ENCODE measurements at places on chromosomes 7 and 10.

GRCh38 chr7:31073326-31074119, 21.4 kb downstream of the ADCYAP1R1 start:
- DNase-seq, result no peak

DNA sequence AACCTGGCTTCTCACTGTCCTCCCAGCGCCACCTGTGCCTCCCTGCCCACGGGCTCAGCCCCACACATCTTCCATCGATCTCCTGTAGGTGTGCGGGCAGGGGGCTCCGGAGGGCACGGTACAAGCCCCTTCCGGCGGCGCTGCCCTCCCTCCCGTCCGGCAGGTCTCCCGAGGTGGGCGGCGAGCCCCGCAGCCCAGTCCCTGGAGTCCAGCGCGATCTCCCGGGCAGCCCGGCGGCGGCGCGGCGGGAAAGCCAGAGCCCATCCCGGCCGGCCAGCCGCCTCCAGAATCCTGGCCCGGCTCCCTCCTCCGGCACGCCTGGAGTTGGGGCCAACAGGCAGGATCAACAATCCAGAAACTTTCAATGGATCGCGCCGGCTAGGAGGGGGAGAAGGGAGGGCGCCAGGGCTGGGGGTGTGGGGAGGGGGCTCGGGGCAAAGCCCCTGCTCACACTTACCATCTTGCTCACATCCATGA, 100.1 kb downstream of the HIP1 start:
- DNase-seq, result no peak

DNA sequence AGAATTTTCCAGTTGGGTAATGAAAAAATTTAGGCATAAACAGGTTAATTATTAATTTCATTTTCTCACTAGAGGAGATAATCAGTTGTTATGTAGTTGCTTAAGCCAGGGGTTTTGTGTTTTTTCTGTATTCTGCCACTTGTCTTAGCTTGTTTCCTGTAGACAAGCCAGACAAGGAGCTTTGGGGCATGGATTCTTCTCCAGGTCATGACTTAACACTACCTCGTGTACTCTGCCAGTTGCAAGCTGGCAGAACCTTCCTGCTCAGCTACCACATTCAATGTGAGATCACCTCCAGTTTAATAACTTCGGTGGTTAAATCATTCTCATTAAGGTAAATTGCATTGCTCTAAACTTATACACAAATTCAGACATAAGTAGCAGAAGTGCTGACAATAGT, 1.8 kb downstream of the CCM2 start:
- no peak for DNase-seq

DNA sequence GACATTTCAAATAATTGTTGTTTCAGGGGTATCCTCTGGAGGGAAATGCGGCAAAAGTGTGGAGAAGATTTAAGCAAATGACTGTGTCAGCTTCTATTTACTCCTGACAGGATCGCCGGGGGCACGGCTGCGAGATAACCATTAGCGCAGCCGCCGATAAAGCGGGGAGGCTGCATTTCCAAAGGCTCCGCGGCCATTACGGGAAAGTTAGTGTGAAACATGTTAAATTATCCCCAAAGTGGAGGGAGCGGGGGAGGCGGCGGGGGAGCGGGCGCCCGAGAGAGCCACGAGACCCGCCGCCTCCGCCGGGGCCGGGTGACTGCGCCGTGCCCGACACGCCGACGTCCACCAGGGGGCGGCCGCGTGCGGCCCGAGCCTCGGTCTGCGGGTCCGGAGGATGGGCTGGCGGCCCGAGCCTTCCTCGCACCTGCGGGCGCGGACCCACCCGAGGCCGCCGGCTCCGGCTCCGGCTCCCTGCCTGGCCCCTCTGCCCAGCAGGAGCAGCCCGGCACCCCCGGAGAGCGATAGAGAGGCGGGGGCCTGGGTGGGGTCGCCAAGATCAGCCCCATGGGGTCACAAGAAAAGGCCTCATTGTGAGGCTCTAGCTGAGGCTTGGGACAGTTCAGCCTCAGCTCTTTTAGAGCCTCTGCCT, 74.4 kb upstream of the PAX2 start:
- DNase-seq, result no peak

GRCh38 chr7:124645704-124646103, 119.9 kb downstream of the GPR37 start:
- DNase-seq, result no peak

DNA sequence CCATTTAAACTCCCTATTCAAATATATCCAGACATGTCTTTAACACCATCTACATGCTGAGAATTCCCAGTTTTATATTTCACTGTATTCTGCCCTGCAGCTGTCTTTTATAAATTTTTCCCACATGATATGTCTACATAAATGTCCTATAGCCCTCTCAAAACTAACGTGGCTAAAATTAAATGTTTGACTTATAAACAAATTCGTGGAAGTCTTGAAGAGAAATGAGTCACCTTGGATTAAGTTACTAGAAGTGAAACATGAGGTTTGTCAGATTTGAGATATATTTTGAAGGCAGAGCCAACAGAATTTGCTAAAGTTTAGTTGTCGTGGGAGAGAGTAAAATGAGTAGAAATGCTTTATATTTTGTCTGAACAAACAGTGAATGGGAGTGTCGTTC, 386.9 kb upstream of the CNTNAP2 start:
- DNase-seq, result no peak

GRCh38 chr7:92056286-92056685, 78.0 kb downstream of the CYP51A1 start:
- DNase-seq, result no peak

DNA sequence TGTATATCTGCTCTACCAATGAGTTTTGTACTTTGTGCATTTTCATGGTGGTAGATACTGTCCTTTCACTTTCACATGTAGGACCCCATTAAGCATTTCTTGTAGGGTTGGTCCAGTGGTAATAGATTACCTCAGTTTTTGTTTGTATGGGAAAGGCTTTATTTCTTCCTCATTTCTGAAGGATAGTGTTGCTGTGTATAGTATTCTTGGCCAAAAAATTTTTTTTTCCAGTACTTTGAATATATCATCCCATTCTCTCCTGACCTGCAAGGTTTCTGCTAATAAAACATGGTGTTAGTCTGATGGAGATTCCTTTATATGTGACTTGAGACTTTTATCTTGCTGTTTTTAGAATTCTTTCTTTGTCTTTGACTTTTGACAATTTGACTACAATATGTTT, 12.0 kb downstream of the GIMAP8 start:
- no peak for DNase-seq
